ENCODE measurements at places on chromosomes 4 and X.

DNA sequence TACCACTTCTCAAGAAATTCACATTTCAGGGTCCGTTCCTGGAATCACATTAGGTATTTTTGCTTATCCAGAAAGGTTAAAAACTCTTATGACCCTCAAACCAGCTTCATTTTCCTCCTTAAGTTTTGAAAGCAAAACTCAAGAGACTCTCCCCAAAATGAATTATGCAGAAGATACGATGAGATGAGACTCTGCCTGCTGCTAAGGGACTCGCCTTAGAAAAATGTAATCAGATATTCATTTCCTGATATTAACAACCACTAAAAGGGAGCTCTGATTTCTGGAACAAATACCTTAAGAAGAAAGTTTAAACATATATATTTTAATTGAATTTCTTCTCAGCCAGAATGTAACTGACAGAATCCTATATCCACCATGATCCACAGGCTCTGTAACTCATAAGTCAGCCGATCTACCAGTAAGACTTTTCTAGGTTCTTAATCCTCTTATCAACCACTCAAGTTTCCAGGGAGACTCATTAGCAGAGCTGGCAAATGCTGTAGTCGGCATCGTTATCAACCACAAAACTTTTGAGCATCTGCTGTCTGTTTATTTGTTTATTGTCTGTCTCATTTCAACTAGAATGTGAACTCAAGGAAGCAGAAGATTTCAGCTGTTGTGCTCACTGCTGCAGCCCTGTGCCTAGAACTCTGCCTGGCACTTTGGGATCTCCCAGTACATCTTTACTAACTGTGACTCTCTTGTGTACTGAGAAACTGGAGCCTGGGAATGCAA is 112.5 kb downstream of the LDB2 start:
- DNase-seq, result no peak

GRCh38 chr4:143411527-143412419 is 75.1 kb downstream of the GAB1 start:
- no peak for DNase-seq

- no peak for DNase-seq
Measured at GRCh38 chr4:124964852-124965496, 252.4 kb upstream of the ANKRD50 start.

DNA sequence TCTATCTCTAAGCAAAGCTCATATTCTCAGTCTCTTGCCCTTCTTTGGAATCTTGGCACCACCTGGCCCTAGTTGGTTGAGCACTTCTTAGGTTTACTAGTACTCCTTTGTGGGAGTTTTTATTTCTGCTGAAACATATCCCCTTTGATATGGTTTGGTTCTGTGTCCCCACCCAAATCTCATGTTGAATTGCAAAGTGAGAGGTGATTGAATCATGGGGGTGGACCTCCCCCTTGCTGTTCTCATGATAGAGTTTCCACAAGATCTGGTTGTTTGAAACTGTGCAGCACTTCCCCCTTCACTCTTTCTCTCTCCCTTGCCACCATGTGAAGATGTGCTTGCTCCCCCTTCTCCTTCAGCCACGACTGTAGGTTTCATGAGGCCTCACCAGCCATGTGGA is 22.2 kb upstream of the SYNPO2 start:
- no peak for DNase-seq

DNA sequence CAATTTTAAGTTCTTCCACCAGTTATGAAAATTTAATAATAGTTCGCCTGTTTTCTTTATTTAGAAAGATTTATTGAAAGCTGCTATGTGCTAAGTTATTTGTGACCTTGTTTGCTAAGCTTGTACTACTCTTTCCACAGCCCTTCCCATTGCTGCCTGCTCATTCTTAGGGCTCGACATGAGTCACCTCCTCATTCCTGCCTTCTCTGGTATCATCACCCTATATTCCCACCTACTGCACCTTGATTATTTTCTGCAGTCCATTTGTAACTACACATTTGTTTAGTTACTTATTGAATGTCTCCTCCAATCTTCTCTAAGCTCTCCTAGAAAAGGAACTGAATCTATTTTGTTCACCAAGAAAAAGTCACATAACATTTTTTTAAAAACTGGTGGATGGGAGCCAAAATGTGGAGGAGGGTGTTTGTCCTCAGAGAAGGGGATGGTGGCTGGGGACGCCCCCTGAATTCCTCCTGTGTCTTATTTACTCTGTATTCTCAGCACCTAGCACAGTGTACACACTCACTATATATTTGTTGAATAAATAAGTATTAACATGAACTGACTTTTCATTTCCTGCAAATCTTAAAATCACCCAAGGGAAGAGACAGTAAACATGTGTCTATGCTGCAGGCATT is 3.7 kb upstream of the RAB9A start:
- no peak for DNase-seq

DNA sequence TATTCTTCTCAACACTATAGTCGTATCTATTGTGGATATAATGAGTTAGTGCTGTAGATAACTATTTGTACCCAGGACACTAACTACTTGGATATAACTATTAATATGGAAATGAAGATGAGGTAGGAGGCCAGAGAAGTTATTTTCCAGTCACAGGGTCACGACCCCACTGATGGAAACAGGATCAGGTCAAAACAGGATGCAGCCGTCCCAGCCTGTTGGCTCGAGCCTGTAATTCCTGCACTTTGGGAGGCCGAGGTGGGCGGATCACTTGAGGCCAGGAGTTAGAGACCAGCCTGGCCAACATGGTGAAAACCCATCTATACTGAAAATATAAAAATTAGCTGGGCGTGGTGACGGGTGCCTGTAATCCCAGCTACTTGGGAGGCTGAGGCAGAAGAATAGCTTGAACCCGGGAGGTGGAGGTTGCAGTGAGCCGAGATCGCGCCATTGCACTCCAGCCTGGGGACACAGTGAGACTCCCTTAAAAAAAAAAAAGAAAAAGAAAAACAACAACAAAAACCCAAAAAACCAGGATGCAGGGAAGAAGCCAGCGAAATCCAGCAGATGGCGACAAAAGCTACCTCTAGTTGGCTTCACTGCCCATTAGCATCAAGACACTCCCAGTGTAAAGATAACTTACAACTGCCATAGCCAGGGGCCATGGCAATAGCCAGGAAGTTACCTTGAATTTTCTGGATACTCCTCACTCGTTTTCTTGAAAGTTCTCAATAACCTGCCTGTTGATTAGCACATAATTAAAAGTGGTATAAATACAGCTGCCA is 37.9 kb upstream of the NKAP start:
- no peak for DNase-seq

Measured in left lung (tissue), 14 donors.